ENCODE measurements at places on chromosomes 7 and 10.
A peak's percentile ranks its signal among the peaks of the same experiment; 100 is the strongest.

DNA sequence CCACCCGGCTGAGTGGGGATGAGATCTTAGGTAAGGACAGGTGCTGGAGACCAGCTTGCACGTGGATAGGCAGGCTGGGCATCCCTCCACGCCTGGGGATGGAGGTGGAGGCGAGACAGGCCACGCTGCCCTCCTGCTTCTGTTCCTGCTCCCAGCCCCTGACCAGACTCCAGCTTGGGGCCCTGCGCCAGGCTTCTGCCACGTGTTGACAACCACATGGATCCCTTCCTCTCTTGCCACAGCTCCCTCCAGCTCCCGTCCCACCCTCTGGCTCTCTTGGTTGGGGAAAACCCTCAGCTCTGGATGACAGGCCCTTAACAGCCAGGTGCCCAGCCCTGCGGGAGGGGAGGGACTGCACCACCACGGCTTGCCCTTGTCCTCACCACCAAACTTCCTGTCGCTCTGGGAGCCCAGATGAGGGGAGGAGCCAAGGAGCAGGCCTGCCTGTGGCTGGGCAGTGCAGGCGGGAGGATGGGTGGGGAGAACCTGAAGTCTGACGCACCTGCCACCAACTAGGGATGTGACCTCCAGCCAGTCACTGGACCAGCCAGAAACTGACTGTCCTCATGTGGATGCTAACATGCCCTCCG lies 36.0 kb downstream of the KCNH2 start:
- peak; percentile 4 for DNase-seq

DNA sequence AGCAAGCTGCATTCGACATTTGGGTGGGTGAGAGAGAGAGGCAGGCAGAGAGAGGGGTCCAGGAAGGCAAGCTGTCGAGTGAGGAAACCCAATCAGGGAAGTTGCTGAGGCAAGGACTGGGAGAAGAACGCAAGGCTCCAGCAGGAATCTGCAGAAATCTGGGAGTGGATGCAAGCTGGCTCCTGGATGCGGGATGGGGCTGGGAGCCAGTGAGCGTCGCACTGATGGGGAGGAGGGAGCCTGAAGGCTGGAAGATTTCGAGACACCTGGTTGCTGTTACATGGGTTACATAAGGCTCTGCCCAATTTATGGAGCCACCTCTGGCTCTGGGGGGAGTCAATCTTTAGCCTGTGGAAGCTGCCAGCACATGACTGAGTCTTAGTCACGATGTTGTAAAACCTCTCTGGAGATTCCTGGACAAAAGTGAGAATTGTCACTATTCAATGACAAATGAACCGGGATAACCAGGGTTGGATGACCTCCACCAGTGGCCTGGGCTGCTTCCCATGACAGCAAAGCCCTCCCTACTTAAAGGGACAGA lies 51.1 kb upstream of the ADRB1 start:
- DNase-seq: peak; percentile 81

DNA sequence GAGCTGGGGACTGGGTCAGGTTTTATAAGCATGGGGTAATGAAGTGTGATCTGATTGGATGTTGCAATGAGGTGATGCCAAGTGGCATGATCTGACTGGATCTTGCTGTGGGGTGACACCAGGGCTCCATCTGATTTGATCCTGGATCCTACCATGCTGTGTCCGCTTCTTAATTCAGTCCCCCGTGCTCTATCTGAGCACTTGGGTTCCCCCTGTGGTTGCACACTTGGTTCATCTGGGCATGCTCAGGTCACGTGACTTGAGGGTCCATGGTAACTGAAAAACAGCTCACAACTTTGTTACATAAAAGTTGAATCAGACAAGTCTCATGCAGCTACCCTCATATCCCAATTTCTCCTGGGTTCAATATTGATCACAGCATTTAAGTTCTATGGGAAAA lies 448.6 kb upstream of the NRP1 start:
- DNase-seq: no peak

DNA sequence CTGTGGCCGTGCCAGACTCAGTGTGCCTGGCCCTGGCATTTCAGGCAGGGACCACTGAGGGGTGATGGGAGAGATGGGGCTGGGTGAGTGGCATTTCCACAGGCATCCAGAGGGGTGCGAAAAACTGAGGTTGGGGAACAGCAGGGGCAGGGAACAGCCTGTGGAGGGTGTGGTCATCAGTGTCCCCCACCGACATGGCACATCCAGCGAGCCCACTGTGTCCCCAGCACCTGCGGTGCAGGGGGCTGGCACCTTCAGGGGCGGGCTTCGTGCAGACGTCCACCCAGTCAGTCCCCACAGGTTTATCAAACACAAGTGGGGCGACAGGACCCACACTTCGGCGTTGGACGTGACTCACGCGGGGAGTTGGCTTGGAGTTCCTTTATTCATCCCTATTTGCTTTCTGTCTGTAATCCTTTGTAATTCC lies 14.8 kb downstream of the CUX1 start:
- no peak for DNase-seq

DNA sequence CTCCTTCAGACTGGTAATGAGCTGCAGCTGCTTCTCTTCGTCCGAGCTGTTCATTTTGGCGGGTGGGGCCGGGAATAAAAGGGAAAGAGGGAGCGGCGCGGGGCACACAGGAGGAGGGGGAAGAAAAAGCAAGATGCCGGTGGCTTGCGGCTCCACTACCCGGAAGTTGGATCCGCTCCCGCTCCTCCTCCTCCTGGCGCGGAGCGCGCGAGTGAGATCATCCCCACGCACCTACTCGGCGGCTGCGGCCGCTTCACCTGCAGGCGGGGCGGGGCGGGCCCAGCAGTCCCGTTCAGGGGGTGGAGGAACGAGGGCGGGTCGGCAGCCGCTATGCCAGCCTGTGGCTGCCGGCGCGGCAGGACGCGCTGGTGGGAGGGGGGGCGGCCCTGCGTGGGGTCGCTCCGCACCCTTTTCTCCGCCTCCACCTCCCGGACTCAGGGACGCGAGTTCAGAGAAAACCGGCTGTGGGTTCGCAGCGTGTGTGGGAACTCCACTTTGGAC lies at the start of gene SHTN1:
Gene SHTN1 (minus strand): TSS at position 162 of the 501 bp plus-strand sequence. CDS start 108 bp downstream, at position 54.
- peak; percentile 88 for DNase-seq

DNA sequence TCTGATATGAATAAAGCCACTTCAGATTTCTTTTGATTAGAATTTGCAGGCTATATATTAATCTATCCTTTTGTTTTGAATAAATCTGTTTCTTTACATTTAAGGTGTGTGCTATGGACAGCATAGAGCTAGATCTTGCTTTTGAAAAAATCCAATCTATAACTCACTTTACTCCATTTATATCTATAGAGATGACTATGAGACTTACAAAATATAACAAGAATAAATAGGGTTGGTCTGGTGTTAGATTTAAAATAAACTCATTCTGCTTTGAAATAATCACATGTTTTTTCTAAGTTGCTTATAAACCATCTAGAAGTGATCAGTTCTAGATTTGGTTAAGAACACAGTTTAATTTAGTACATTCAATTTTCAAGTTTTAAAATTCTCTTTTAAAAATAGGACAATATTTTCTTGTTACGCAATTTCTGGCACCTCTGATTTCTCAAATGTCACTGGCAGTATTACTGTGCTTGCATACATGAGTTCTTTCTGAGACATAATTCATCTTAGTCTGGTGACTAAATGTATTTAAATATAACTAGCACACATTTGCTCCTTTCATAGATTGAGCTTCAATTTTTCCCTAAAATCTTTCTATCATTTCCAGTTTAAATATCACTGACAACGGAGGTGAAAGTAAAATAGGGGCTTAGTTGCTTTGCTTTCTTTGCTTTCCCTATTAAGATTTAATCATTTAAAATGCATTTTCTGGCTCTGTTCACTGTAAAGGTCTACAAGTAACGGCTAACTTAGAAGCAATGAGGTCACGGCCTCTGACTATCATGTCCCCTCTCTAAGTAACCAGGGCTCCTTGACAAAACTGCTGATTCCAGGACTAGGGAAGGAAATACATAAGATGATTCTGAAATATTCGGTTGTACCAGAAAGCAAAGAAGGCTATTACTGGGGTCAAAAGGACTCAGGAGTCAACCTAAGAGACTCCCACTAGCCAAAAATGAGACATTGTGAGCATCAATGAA lies 89.3 kb downstream of the ICA1 start:
- no peak for DNase-seq

- DNase-seq: no peak
Measured at GRCh38 chr7:121832347-121832746, 40.6 kb upstream of the PTPRZ1 start.

GRCh38 chr7:44059219-44060090 lies 5.9 kb downstream of the PGAM2 start:
- no peak for DNase-seq

DNA sequence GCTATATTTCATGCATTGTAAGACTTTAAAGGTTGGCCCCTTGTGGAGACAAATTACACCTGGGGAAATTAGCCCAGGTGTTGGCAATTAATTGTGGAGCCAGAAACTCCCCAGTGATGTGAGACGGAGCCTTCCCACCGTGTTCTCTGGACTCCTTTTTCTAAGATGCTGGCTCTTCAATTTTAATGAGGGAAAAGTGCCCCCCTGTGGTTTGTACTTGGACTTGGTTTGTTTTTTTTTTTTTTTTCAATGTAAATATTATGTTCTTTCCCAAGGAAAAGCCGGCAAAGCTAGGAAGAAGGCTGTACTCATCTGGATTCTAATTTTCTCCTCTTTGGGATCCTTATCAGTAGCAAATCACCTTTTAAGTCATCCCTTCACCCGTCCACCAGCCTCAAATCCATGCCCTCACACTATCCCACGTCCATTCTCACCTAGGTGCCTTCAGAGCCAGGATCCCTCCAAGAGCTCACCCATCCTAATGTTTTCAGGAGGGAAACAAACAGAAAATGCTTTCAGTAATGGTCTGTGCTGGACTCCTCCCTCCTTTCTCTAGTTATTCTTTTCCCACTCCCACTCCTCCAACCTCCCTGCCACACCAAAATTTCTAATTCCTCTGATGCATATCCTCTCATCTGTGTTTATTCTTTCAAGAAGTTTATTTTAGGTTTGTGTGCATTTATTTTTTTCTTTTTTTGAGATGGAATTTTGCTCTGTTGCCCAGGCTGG lies 20.4 kb upstream of the ST8SIA6 start:
- peak; percentile 16 for DNase-seq

DNA sequence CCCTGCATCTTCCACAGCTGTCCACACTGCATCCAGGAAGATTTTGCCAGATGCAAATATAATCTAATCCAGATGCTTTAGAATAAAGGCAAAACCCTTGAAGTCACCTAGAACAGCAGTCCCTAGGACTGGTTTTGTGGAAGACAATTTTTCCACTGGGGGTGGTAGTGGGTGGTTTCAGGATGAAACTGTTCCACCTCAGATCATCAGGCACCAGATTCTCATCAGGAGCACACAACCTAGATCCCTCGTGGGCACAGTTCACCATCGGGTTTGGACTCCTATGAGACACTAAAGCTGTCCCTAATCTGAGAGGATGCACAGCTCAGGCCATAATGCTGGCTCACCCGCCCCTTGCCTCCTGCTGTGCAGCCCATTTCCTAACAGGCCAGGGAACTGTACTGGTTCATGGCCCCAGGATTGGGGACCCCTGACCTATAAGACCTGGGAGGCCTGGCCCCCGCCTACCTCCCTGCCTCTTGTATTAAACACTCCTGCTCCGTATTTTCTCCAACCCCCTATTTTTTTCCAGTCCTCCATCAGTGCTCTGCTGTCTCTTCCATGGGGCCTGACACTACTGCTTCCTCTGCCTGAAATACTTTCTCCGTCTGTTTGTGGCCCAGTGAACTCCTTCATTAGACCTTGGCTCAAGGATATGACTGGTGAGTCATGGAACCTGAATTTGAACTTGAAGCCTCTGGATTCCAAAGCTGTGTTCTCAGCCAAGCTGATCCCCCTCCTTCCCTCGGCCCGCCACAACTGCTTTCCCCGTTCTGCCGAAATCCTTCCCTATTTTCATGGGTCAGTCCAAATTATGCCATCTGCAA lies 79.9 kb upstream of the RHEB start:
- DNase-seq: peak; percentile 87

- DNase-seq: no peak
Measured at GRCh38 chr7:4715410-4715776, 33.3 kb downstream of the FOXK1 start.

- peak; percentile 79 for DNase-seq
Measured at GRCh38 chr7:17769918-17770317, 170.4 kb downstream of the SNX13 start.

DNA sequence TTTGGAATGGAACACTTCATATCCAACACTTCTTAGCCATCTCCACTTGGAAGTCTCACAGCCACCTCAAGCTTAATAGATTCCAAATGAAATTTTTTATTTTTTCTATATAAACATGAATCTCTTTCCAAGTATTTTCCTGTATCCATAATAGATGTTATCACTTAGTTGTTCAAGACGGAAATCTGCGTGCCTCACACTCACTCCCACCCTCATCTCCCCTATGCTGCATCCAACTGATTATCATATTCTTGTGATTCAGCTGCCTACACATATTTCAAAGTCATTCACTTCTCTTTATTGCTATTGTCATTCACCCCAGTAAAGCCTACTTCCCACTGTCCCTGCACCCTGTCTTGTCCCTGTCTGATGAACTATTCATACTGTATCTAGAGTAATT lies 70.2 kb upstream of the MKX start:
- no peak for DNase-seq

DNA sequence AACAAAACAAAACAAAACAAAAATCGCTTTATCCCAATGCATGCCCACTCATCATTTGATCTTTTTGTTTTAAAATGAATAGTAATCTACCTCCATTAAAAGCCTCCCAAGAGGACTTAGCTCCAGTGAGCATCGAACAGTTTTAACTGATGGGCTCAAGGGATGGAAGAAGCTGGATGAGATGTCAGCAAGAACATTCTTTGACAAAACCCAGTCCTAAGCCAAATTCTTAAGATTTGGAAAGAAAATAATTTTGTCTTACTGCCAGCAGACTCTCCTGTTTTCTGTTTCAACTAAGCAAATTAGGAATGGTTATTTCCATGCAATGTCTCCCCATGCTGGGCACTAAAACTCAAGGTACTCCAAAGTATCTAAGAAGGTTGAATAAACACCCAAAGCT lies 127.3 kb downstream of the RNLS start:
- DNase-seq: no peak

DNA sequence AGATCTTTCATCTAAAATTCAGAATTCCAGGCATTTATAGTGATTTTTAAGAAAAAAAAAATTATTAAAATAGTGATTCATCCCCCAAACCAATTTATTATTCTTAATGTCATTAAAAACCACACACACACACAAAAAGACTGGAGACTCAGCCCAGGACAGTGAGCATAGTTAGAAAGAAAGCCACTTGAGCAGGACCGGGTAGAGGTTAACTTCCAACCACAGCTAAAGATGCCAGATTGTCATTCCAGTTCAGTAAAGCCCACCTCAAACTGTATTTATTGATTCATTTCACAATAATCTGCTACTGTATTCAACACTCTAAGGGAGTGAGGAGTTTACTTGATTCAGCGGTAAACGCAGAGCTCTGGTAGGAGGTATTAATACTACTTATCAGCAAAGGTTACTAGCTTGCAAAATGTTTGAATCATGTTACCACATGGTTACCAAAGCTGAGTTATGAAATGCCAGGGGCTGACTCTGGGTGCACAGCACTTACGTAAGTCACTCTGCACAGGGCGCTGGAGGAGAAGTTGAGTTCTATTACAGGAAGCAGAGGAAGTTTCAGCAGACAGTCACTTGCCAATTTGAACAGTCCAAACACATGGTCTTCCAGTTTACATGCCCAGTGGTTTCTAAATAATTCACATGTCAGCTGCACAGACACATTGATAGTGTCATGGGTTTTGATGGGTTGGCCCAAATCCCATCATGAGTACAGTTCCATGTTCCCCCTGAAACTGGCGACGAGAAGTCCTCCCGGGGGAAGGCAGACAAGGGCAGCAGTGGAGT lies 64.6 kb downstream of the KLF6 start:
- no peak for DNase-seq

GRCh38 chr10:96996275-96996965 lies 164.3 kb downstream of the LCOR start:
- no peak for DNase-seq

All from PC-3 (cell line).